ENCODE measurements at places on chromosomes 13 and 19.

DNA sequence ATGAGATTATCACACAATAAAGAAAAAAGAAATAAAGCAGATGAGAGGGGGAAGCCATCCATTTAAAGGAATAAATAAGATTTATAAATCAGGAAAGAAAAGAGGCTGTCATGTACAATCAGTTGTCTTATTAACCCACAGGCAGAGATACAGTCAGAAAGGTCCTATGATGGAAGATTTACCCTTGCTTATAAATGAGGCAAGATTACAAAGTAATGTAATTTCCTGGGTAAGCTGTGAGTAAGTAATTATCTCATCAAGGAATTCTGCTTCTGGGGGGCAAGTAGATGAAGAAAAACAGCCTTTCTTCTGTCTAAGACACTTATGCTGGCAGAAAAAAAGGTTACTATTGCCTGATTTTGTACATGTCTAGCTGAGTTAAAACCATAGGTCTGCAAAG, 146.4 kb downstream of the FGF14 start:
- no peak for DNase-seq

DNA sequence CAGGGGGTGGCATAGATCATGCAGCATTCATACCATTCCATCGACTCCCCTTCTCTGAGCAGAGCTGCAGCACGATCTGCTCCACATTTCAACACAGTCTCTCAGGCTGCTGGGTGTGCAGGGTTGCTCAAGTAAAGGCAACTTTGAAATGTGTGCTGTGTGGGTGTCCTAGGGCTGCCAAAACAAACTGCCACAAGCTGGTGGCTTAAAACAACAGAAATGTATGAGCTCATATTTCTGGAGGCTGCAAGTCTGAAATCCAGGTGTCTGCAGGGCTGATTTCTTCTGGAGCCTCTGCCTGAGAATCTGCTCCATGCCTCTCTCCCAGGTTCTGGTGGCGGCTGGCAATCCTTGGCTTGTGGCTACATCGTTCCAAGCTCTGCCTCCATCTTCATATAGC, 63.7 kb upstream of the WDFY2 start:
- no peak for DNase-seq

DNA sequence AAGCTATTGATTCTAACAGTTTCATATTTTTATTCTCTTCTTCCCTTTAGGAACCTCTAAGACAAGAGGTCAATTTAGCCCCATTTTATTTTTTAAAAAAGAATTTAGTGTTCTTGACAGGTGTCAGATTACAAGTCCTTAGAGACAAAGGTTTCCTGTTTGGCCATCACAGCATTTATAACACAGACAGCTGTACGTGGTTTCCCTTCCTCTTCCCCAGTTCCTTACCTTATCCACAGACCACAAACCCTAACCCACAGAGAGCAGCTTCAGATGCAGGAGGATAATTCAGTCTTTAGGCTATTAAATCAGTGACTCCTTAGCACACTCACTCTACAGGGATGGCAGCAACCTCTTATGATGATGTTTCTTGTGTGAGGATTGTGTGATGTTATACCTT, 1210.1 kb downstream of the DIAPH3 start:
- no peak for DNase-seq

GRCh38 chr19:7852851-7853769, 21.1 kb downstream of the PRR36 start:
- DNase-seq, result peak; percentile 66

DNA sequence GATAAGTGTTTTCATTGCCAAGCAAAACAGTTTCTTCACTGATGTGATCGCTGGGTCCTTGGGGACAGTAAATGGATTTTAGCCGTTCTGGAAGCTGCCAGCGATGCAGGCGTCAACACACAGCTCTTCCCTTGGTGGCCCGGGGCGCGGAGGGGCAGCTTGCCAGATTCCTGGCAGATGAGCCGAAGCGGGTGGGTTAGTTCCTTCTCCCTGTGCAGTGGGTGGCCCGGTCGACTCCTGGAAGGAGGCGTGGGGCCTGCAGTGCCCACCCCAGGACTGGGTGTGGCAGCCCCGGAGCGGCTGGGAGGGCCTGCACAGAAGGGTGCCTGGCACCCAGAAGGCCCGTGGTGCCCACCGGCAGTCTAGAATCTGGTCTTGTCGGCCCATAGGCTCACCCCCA, 69.0 kb downstream of the KDM4B start:
- DNase-seq, result no peak

DNA sequence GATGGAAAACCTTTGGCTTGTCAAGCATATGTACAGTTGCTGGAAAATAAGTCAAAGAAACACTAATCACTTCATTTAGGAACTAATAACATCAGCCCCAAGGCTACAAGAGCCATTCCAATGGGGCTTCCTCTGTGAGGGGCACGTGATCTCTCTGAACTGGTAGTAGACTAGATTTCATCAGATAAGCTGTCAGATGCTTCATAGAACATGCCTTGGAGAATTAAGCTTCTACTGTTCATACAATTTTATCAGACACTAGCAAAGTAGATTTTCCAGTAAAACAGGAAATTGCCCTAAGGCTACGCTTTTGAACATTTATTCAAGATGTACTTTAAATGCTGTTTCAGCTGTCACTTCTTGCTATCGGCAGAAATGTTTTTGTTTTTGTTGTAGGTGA, 107.8 kb downstream of the EDNRB start:
- DNase-seq, result no peak

DNA sequence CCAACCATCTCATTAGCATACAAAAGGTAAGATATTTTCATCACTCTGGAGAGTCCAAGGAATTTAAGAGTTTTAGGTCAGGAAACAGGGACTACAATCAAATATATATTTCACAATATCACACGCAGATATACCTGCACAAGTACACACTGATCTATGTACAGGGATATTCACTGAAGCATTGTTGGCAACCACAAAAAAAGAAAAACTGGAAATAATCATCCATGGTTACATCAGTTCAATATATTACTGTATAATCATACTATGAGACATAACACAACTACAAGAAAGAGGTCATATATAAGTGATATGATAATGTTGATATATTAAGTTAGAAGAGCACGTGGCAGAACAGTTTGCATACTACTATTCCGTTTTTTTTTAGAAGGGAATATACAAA, 2.2 kb upstream of the SERP2 start:
- DNase-seq, result no peak

- no peak for DNase-seq
These were observed 86.0 kb downstream of the STK24 start for GRCh38 chr13:98490866-98491265.

DNA sequence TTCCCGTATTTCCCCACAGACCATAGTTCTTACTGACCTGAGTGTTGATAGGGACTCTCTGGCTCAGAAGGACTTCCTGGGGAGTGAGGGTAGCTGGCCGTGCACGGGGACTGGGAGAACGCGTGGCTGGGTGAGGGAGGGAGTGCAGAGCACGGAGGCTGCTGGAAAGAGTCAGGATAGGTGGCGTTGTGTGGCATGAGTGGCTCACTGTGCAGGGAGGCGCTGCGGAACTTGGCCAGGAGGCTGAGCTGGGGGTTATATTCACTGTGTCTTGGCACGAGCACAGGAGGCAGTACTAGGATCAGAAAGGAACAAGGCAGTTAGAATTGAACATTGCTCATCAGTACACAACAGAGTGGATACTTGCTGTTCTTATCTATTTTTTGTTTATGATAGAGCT, 47.4 kb downstream of the SMAD9 start:
- no peak for DNase-seq

DNA sequence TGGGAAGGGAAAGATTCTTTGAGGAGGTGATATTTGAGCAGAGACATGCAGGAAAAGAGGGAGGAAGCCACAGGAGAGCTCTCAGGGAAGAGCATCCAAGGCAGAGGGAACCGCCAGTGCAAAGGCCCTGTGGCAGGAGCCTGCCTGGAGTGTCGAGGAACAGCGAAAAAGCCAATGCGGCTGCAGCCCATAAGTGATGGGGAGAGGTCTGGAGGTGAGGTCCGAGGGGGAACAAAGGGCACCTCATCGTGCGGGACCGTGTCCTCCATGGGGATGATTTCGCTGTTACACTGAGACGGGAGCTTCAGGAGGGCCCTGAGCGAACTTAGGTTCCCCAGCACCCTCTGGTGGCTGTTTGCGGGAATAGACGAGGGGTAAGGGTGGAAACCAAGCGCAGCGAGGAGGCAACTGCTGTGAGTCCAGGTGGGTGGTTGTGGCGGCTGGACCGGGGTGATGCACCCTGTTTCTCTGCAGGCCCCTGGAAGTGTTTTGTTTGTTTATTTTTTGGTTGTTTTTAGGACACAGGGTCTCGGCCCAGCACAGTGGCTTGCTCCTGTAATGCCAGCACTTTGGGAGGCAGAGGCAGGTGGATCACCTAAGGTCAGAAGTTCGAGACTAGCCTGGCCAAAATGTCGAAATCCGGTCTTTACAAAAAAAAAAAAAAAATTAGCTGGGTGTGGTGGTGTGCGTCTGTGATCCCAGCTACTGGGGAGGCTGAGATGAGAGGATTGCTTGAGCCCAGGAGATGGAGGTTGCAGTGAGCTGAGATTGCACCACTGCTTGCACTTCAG, 5.9 kb upstream of the EHD2 start:
- DNase-seq, result peak; percentile 50

DNA sequence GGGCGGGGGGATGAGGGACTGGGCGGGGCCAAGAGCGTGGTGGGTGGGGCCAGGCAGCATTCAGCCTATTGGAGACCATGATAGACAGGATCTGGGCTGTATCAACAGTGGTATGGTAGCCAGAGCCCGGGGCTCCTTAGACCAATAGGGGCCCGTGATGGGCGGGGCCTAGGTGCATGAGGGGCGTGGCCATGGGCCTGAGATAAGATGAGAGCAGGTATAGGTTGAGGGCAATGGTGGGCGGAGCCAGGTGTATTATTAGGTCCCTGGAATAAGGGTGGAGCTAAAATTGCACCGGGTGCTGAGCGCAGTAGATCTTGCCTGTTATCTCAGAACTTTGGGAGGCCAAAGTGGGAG, 5.3 kb downstream of the ABCA7 start:
- peak; percentile 63 for DNase-seq

DNA sequence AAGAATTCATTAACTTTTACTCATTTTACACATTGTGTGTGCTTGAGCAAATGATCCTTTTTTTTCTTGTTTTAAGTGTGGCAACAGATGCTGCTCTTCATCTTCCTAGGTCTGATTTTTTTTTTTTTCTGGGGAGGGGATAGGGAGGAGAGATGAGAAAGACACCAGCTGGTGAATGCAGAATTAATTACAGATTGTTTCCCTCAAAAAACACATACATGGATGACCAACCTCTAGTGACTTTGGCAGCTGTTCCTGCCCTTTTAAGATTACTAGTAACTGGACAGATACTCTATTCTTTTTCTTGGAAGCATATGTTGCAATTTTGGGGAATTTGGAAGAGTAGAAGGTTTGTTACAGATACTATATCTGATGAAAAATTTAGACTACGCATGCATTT, 103.6 kb upstream of the MYO16 start:
- DNase-seq, result peak; percentile 16

- no peak for DNase-seq
These were observed 222.4 kb upstream of the IRS2 start for GRCh38 chr13:110008816-110009215.

DNA sequence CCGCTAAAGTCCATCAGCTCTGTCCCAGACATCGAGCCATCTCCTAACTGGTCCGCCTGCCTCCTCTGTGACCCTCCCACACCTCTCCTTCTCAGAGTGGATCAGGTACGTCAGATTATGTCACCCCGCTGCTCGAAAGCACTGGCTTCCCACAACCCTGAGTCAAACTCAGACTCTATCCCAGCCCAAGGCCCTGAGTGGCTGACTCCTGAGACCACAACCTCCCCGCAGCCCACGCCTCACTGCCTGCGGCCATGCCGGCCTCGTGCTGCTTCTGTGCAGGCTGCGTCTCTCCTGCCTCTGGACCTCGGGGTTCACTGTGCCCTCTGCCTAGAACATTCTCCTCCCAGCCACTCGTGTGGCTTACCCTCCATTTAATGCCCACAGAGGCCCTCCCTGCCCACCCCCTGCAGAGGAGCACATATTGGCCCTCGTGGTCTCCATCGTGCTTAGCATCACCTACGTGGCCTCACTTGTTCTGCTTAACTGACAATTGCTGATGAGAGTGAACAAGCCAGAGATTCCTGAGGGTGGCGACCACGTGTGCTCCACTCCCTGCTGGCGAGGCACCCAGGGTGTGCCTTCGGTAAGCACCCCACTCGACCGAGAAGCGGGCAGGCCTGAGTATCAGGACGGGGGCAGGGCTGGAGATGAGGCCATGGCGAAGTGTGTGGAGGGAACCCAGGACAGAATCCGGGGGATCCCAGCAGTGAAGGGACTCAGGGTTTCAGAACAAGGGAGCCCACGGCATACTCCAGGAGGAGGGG, 13.5 kb upstream of the FKRP start:
- no peak for DNase-seq

- DNase-seq, result no peak
These were observed 255.9 kb upstream of the SOX21 start for GRCh38 chr13:94968040-94968756.

- DNase-seq, result no peak
These were observed 9.2 kb downstream of the LGALS4 start for GRCh38 chr19:38803543-38803942.

DNA sequence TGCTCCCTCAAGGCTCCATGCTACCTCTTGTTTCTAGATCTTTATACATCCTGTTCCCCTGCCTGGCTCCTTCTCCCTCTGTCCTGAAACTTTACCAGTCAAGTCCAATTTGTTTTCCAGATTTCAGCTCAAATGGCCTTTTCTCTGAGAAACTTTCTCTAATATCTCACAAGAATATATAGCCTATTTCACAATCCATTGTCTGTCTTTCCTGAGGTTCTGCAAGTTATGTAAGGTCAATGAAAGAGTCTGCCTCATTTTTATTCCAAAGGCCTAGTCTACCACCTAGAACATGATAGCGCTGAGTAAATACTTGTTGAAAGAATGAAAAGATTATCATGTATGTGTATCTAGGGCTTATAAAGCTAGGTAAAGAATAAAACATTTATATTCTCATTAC, 348.8 kb downstream of the SPRY2 start:
- no peak for DNase-seq

- no peak for DNase-seq
These were observed 3.6 kb upstream of the REXO1 start for GRCh38 chr19:1851654-1852580.

DNA sequence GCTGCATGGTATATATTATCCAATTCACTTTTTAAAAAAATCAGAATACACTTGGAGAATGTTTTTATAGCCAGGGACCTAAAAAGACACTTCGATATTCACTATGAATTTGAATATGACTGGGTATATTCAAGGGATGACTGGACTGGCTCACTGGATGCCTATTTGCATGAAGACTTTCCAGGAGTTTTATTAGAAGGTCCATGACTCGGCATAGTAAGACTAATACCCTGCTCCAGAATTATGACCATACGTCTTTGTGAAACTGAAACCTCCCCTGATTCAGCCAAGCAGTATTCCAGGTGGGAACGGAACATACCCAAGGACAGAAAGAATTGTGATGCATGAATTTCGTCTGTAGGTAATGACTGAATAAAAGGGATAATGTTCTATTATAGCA, 3.9 kb upstream of the FAM216B start:
- DNase-seq, result no peak
